ENCODE measurements at places on chromosomes 6 and 20.

- DNase-seq: no peak
These were observed 7.2 kb upstream of the SLC35D3 start for GRCh38 chr6:136914947-136915346.

DNA sequence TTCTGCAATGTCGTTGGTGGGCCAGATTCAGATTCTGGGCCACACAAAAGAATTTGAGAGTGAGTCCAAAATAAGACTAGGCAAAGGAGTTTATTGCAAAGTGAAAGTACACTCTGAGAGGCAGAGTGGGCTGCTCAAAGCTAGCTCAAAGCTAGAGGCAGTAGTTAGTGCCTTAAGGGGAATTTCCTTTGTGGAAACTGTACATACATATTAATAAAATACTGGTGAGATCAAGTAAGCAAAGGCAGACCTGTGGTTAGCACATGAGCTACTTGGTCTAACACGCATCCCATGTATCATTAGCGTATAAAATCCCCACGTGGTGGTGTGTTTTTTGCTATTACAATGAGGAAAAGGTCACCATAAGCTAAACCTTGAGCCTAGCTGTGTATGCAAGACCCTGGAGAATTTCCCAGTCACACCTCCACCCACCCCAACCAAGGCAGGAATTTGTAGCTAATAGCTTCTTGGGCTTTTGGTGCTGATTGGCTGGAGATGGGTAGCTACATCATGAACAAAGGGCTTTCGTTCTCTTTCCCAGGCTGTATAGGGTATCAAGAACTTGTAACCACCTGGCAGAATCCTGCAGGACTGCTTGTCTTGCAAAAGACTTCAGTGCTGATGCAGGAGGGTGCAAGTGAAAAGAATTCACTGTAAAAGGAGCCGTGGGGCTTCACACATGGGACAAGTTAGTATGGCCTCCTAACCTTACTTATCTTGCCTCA is 14.7 kb upstream of the TRIM26 start:
- no peak for DNase-seq

GRCh38 chr6:155584006-155584405 is 128.4 kb upstream of the NOX3 start:
- DNase-seq: no peak

DNA sequence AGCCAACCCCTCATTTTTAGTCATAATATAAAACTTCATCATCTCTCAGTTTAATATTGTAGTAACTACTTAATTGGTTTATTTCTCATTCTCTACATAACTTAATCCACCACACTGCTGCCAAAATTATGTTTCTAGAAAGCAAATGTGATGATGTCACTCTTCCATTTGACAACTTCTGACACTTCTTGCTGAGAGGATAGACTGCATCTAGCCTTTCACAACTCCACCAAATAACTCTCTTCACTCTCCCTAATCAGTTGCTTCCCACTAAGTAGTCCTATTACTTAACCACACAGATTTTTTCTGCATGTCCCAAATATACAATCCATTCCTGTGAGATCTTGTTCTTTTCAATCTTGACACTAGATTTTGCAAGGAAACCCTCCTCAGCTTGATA is 951.3 kb downstream of the EPHA7 start:
- no peak for DNase-seq

DNA sequence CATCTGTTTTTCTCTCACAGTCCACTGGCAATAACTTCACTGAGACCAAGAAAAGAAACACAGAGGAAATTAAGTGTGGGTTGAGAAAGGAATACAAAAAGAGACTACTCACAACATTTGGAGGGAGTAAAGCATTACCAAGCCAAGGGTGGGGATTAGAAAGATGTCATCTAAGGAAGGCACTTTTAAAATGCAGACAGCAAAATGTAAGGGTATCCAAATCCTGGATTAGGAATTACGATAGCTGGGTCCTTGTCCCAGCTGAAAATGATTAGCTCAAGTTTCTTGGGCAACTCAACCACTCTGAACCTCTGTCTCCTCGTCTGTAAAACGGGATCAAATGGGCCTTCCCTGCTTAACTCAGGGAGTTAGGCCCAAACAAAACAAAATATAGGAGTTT is 2.2 kb downstream of the LEMD2 start:
- DNase-seq: no peak

Data from D721Med (cell line).